Progenitor cell of endocrine pancreas (in vitro differentiated cells): ENCODE measurements at places on chromosomes 3 and 15. TPM values are rescaled to one million over a fixed set of nuclear protein-coding genes. Genes with fewer than 3 reads are reported as not detected.

GRCh38 chr3:82736696-82737277 lies 975.3 kb upstream of the GBE1 start:
- no peak overlapping the region for H3K27ac ChIP-seq
- no peak for DNase-seq

DNA sequence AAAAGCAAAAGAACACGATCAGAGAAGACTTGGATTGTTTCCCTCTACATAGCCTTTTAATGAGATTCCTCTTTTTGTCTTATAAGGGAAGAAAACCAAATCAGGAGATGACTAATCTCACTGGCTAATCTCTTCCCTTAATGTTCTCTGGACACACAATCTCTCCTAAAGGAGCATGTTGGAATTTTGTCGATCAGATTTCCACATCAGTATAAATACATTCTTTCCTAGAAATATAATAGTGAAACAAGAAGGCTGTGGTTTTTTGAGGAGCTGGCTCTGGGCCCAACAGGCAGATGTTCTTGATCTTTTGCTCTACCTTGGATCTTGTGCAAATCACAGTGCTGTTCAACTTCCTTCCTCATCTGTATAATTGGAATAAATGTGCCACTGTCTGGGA lies 94.0 kb downstream of the GTPBP8 start:
- no peaks in the 10 kb centered on the region for H3K27me3 ChIP-seq
- H3K4me3 ChIP-seq: no peak overlapping the region
- no peak overlapping the region for H3K27ac ChIP-seq

- DNase-seq: no peak
- H3K27ac ChIP-seq: peak overlapping the region; percentile 76
- H3K4me3 ChIP-seq: no peak overlapping the region
- H3K4me1 ChIP-seq: peaks cover 2% of the 10 kb centered on the region
- H3K27me3 ChIP-seq: peaks cover 3% of the 10 kb centered on the region
Observed at GRCh38 chr3:187935623-187936156, 190.4 kb upstream of the BCL6 start.

DNA sequence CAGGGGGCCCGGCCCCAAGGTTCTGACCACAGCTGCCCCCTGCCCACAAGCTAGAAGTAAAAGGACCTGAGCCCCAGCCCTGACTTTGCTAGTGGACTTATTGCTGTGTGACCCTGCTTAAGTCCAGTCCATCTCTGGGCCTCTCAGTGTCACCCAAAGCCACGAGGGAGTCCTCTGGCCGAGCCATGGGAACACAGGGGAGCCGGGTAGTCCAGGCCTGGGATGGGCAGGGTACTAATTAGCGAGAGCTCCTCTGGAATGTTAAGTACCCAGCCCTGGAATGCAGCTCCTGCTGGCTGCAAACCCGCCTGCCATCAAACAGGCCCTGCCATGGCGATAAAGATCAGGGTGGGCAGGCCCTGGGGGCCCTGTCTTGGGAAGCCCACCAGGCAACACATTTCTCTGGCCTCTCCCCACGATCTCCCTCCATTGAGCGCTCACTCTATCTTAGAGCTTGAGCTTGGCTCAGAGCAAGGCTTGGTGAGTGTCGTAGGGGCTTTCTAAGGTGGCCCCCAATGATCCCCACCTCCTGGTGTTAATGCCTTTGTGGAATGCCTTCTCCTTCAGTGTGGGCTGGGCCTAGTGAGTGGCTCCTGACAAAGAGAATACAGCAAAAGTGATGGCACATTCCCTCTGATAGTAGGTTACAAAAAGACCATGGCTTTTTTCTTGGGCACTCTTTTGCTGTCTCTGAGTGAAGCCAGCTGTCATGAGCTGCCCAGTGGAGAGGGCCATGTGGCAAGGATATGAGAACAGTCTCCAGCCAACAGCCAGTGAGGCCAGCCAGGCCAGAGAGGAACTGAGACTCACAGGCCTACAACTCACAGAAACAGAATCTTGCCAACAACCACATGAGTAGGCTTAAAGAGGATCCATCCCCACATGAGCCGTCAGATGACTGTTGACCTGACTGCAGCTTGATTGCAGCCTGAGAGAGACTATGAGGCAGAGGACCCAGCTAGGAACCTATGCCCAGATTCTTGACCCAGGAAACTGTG lies 133.1 kb downstream of the SMAD6 start:
- peak overlapping the region; percentile 49 for H3K27ac ChIP-seq
- H3K36me3 ChIP-seq: no peaks in the 10 kb centered on the region
- no peak for DNase-seq
- no peaks in the 10 kb centered on the region for H3K27me3 ChIP-seq

DNA sequence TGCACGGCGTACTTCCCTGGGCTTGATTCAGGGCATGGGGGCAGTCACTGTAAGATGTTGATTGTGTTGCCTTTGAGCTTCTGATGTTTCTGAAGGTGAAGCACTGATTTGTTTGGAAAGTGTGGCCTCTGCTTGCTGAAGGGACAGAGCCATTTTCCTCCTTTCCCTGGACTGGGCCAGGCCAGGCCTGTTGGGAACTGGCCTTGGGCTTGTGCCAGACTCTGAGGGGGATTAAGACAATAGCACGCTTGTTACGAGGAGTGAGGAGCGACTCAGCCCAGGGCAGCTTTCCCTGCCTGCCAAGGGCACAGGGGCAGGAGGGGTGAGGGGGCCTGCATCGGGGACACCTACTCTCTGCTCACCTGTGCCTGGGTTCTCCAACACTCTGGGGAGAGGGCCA lies 42.9 kb downstream of the LINGO1 start:
- H3K27ac ChIP-seq: no peak overlapping the region
- H3K27me3 ChIP-seq: peaks cover 10% of the 10 kb centered on the region
- no peaks in the 10 kb centered on the region for H3K36me3 ChIP-seq
- no peak overlapping the region for H3K4me3 ChIP-seq
- peaks cover 10% of the 10 kb centered on the region for H3K4me1 ChIP-seq

DNA sequence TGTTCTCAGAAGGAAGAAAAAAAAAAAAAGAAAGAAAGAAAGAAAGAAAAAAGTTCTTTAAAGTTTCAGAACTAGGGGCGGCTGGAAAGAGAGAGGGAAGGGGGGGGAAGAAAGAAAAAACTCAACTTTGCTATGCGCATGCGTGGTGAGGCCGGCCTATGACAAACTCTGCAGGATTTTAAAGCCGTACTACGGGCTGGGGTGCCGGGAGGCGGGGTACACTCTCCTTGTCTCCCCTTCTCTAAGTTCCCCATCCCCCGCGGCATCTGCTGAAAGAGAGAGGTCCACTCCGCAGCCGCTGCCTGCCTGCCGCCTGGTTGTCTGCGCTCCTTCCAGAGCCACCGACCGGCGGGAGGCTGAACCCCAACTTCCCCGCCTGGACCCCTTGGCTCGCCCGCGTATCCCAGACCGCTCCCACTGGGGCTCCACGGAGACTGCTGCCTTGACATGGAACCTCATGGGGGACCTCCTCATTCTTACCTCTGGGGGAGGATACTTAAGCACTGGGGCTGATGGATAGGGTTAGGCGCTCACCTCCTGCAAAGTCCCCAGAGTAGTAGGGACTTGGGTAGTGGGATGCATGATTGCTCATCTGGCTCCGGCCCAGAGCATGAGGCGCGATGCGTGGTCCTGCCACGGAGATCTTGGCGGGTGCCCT lies 1.4 kb upstream of the WNT5A start:
- peaks cover 84% of the 10 kb centered on the region for H3K27me3 ChIP-seq
- H3K36me3 ChIP-seq: no peaks in the 10 kb centered on the region
- no peak overlapping the region for H3K27ac ChIP-seq
- H3K4me1 ChIP-seq: peaks cover 22% of the 10 kb centered on the region
- H3K4me3 ChIP-seq: peak overlapping the region; percentile 78
- DNase-seq: no peak

DNA sequence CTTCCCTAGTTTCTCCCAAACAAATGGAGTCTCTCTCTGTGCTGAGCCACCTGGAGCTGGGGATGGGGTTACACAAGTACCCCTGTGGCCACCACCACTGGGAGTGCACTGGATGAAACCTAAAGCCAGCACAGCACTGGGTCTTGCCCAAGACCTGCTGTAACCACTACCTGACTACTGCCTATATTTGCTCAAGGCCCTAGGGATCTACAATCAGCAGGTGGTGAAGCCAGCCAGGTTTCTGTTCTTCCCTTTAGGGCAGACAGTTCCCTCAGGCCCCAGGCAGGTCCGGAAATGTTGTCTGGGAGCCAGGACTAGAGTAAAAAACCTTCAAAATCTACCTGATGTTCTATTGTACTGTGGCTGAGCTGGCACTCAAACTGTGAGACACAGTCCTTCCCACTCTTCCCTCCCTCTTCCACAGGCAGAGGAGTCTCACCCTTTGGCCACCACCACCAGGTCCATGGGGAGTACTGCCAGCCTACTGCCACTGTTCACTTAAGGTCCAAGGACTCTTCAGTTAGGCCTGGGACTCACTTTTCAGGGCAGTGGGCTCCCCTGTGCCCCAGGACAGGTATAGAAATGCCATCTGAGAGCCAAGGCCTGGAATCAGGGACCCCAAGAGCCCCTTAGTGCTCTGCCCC lies 23.8 kb downstream of the C3orf20 start:
- H3K36me3 ChIP-seq: no peaks in the 10 kb centered on the region
- peaks cover 5% of the 10 kb centered on the region for H3K27me3 ChIP-seq
- no peak for DNase-seq
- no peak overlapping the region for H3K4me3 ChIP-seq

PSTPIP1 gene
- not detected in 2 replicates for total RNA-seq

TADA3 gene
- total RNA-seq: 66.6 and 70.8 TPM in 2 replicates

B3GALNT1 gene
- 20.9 and 22.6 TPM in 2 replicates for total RNA-seq
